Stimulated activated CD8-positive, alpha-beta memory T cell treated with anti-CD3 and anti-CD28 coated beads, Interleukin-7, amount 100 ng/mL, for 48 hours (primary cell): ENCODE measurements at places on chromosomes 6 and 20.

GRCh38 chr6:37667050-37667814 lies 30.5 kb downstream of the MDGA1 start:
- DNase-seq: no peak

- DNase-seq: no peak
Measured at GRCh38 chr20:1323256-1323655, 5.7 kb downstream of the SDCBP2 start.

DNA sequence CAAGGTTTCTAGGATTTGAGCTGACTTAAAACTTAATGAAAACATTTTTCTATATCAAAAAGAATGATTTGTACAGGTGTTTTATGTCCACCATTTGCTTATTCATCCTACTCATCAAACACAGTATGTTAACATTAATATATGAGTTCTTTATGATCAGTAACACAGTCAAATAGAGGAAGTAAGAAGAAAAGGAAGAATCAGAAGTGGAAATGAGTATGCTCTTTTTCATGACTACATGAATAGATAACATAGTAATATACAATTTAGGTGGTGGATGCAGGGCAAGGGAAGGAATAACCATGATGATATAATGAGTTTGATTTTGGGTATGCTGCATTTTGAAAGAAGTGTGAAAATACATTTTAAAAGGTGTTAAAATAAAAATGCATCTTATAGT lies 16.5 kb downstream of the KPNA5 start:
- DNase-seq: no peak

- DNase-seq: no peak
Measured at GRCh38 chr20:4220352-4220751, 205.0 kb upstream of the RNF24 start.

DNA sequence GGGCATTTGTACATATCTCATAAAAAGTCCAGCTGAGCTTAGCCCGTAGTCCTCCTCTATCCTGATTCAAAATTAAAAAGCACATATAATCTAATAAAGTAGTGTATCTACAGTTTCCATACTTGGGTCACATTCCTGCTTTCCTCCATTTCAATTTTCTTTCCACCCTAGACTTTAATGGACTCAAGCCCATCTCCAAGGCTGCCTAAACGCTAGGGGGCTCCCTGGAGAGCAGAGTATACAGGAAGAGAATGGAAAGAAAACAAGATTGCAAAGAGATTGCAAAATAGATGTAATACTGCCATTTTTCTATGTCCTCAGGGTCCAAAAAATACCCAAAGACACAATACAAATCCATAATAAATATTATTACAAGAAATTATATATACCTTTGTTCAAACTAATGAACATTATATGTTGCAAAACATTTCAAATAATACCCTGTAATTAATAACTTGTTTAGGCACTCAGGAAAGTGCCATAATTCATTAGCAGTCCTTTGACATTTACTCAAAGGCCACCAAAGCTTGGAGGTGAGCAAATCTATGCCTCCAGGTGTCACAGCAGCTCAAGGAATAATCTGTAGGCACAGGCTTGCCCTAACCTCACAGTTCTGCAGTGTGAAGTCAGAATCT lies 2.4 kb upstream of the MCM3 start:
- DNase-seq: no peak

- DNase-seq: no peak
Measured at GRCh38 chr6:161436106-161436876, 162.4 kb upstream of the AGPAT4 start.

GRCh38 chr6:168799067-168799466 lies 358.1 kb downstream of the SMOC2 start:
- DNase-seq: no peak

DNA sequence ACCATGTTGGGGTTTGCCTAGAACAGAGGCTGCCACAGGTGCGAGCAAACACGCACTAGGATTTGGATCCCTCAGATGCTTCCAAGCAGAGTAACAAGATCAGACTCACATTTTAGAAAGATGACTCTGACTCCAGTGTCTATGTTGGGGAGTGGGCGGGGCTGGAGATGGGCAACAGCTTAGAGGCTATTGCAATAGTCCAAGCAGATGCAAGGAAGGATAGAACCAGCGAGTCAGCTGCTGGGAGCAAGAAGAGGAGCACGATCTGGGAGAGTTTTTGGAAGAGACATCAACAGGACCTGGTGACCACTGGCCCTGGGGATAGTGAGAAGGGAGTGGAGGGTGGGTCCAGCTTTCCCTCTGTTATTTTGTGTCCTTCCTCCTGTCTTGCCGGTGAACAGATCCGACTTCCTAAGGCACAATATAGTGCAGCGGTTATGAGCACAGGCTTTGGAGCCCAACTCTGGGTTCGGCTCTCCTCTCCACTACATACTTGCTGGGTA lies 52.7 kb downstream of the FGD2 start:
- DNase-seq: no peak

- no peak for DNase-seq
Measured at GRCh38 chr6:42296614-42297013, 79.0 kb upstream of the MRPS10 start.

DNA sequence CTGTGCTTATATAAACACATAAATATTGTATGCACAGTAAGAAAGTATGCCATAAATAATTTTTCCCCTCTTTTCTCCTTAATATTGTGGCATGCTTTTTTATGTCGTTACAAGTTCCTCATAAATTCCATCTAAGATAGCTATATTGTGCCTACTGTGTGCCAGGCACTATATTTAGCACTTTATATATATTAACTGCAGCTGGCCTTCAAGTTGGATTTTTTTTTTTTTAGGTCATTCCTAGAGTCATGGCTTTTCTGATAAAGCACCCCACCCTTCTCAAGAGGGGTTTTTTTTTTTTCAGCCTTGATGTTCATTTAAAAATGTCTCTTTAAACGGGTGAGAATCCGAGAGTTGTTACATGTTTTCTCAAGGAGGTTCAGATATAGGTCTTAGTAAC lies 42.8 kb upstream of the RNF8 start:
- no peak for DNase-seq

DNA sequence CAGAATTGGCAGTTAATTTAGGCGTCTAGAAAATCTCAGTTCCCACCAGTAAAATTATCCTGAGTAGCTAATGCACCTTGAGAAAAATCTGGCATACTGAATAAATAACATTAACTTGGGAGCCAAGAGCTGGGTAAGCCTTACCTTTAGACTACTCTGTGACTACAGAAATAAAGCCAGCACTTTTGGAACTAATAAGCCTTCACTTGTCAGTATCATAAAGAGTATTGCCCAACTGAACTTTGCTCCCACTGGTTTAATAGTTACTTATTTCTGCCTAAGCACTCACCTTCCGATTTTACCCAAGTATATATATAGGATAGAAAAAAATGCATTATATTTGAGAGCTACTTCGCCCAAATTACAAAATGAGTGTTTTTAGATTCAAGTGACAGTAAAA lies 10.7 kb downstream of the FAM8A1 start:
- no peak for DNase-seq

- no peak for DNase-seq
Measured at GRCh38 chr20:45176526-45177267, 2.0 kb downstream of the PI3 start.
